ENCODE measurements at places on chromosomes 1 and 21.

- DNase-seq, result no peak
Observed at GRCh38 chr1:21705303-21705980, 36.3 kb upstream of the RAP1GAP start.

DNA sequence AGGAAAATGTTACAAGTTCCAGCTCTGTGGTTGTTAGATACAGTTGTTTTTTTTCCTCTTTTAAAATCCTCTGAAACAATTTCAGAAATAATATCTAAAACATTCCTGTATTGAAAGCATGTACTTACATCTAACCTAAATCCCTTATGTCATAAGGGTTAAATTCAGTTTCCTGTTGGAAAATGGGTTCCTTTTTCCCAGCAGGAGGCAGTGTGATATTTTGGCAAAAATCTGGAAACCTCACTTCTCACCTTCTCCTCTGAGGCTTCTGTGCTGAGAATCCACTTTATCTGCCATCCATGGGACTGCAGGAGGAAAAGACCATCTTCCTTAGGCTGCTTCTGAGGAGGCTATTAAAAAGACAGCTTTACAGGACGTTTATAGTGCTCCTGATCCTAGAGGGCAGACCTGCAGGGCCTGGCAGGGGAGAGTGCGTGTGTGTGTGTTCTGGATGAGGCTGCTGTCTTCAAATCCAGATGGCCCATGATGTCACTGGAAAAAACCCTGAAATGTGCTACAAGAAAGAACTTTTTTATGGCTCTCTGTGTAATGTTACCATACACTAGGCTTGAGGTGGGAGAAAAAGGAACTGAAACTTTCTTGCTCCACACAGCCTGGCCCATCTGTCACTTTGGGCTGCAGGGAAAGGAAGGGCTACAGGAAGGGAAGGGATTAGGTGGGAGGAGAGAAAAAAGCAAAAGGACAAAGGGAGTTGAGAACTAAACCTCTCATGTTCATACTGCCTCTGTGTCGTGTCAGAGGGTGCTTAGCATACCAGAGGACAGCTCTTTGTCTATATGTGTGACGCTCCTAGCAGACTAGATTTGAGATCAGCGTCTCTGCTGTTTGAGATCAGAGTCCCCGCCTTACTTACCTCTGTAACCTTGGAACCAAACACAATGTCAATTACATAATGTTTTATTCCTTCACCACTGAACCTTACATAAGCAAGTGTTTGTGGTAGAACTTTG lies 379.2 kb upstream of the SPAG17 start:
- DNase-seq, result no peak

GRCh38 chr1:191022856-191023255 lies 545.2 kb upstream of the BRINP3 start:
- DNase-seq, result no peak

- DNase-seq, result no peak
Observed at GRCh38 chr1:81650776-81651175, 150.0 kb upstream of the ADGRL2 start.
